ENCODE measurements at places on chromosomes 4 and X.

DNA sequence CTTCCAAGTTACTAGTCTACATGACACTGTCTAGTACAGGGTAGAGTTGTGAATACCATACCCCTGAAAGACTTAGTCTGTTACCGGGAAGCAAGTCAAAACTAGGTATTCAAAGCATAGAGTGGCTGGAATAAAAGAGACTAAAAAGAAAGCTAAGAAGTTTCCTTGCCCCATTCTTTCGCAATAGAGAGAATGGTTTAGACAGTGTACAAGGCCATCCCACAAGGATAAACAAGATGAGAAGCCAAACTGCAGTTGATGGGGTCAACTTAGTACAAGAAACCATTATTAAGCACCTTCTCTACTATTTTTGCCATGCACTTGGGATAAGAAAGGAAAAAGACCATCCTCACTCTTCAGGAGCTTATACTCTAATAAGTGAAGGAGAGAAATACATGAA lies 30.3 kb downstream of the AMMECR1 start:
- no peak for DNase-seq

DNA sequence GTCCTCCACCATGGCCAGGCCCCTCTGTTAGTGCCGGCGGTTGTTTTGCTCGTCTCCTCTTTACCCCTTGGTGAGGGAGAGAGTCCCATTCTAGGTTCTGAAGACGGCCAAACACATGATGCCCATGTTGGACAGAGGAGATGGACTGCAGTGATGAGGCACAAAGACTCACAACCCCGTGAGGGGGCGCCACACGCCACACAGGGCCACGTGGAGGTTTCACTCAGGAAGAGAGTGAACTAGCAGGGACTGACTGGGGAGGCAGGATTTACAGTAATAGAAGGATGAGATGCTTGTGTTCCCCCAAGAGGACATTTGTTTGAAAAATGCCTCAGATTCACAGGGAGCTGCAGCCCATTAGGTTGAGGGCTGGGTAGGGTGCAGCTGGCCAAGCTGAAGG lies 655.3 kb upstream of the FRG1 start:
- no peak for DNase-seq

GRCh38 chr4:16043642-16044498 lies 40.0 kb downstream of the PROM1 start:
- DNase-seq: peak; percentile 50

DNA sequence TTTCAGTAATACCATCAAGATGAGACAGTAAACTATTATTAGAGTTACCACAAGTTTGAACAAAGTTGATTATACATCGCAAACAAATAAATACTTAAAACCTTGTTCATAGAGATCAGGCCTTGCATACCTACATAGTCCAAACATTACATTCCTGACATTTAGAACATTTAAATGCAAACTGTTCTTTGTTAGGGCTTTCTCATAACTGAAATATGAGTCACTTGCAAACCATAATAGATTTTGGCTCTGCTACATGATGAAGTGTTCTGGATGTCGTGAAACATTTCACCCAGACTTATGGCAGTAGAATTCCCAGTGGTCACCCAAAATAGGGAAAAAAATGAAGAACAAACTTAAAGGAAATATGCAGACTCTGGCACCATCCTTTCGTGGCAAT lies 75.0 kb downstream of the FAT4 start:
- DNase-seq: no peak

DNA sequence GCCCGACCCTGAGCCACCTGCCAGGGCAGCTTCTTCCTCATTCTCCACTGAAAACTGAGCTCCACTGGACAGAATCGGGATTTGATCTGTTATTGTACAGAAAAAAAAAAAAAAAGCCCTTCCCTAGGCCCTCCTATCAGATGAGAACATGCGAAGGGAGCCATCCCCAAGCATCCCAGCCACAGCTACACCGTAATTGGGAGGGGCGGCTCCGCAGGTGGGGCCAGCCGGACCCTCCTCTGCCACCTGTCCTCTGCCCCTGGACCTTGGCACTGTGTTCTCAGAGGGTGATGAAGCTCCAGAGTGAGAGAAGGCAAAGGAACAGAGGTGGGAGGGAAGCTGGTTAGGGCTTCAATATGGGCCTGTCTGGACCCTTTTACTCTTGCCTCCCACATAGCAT lies 240.0 kb upstream of the PSAPL1 start:
- no peak for DNase-seq

DNA sequence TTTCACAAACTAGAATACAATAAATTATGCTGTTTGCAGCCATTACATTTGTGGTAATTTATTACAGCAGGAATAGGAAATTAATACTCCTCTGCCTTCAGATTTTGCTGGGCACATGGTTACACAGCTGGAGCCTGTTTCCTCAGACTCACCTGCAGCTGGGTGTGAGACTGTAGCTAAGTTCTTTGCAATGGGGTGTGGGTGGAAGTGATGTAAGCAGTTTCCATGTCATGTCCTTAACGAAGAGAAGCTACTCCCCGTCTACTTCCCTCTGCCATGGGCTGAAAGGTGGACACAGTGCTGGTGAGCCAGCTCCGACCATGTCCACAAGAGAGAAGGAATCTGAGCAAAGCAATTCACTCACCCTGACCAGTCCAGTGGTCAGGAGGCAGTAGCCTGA lies 18.2 kb downstream of the SH3KBP1 start:
- no peak for DNase-seq

- no peak for DNase-seq
These were observed 196.8 kb upstream of the ANXA3 start for GRCh38 chr4:78354782-78355181.

DNA sequence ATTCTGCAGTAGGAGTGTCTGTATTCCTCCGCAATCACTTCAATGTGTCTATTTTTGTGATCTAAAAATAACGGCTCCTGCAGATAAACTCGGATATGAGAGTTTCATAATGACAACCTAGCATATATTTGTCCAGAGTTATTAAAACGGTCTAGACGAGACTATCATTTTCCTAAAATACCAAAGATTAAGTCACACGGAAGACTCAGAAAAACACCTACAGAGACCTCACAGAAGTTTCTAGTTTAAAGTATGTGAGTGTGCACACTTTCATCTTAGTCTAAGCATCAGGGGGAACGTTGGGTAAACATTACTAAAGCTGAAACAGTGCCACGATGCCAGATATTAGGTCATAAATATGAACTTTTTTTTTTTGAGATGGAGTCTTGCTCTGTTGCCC lies 156.9 kb downstream of the AFAP1 start:
- DNase-seq: no peak

DNA sequence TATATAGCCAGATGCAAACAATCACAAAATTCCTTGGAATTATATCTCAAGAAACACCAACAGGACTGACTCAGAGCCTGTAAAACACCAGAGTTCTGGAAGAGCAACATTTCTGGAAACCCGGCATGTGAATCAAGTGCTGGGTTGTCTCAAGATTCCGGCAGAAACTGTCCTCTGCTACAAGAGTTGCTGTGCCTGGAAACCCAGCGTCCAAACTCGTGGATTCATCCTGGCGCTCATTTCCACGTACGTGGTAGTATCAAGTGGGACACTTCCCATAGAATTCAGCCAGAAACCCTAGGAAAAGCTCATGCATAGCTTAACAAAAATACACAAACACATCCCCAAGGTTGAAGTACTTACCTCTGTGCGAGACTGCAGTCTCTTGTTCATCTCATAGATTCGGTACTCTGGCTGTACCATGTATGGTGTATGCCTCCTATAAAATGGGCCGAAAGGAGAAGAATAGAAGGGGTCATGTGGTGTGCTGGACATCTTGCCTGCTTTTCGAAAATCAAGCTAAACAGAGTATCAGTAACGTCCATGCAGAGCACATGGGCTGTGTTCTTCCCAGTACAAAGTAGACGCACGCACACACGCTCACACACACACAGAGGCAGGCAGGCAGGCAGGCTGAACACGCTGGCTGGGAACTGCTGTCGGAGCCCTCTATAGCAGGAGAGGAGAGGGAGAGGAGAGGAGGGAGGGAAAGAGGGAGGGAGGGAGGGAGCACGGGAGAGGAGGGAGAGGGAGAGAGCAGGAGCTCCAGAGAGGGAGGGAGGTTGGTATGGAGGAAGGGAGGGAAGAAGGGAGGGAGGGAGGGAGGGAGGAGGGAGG lies at the start of gene LDB2:
LDB2 (minus strand) TSS at position 655 of the 837 bp plus-strand sequence.
- DNase-seq: no peak

DNA sequence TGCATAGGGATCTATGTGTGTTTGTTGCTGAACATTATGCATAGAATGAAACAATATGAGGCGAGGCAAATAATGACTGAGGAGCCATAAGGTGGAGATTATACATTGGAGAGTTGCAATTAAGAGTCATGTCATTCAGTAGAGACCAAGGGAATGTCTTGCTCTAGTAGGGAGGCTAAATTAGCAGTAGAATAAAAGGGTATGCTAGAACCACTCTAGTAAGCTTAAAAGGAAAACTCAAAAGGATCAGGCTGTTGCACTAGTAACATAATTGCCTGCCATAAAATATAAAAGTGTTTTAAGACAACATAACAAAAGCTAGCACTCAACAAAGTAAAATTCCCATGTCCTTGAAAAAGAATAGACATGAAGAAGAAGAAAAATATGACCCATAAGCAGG lies 586.2 kb upstream of the DIAPH2 start:
- no peak for DNase-seq

DNA sequence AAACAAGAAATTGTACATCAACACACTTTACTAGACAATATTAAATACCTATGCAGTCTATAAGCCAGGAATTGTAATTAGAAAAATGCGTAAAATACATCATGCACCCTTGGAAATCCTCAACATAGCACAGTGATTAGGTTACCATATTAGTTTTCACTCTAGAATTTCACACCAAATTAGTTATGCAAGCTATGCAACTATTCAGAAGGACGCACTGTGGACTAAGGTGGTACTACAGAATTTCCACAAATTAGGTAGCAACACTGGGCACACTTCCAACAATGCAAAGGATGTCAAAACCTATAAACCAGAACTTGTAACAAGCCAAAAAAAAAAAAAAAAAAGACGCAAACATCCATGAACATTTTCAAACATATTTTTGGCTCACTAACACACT lies 71.1 kb upstream of the ZCCHC13 start:
- DNase-seq: peak; percentile 23

DNA sequence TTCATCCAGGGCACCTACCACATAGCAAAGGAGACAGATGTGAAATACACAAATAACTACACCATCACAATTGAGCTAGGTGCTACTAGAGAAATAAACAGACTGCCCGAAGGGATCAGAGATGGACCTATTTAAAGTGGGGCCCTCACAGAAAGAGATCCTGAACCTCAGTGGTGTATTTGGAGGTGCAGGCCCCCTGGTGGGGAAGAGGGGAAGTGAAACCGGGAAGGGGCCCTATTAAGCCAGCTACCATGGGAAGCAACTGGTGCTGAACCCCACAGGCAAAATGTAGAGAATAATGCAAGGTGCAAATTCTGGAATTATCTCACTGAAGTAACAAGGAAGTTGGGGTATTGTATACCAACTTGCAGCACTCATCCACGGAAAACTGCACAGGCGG lies 78.6 kb upstream of the FAM9A start:
- DNase-seq: peak; percentile 17

DNA sequence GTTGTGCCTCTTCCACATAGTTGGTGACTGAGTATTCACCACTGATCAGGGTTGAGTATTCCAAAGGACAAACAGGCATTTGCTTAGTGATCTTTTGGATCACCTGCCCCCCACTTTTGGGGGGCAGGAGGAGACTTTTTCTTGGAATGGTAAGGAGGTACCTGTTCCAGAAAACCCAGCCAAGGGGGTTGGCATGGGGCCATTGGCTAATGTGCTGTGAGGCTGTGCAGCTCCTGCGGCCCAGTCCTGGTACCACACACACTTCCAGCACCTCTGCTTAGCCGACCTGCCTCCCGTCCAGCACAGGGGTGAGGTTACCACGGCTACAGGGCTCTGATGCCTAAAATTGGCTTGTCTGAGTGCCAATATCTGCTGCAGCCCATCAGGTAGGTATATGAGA lies 40.1 kb upstream of the MGST2 start:
- no peak for DNase-seq

DNA sequence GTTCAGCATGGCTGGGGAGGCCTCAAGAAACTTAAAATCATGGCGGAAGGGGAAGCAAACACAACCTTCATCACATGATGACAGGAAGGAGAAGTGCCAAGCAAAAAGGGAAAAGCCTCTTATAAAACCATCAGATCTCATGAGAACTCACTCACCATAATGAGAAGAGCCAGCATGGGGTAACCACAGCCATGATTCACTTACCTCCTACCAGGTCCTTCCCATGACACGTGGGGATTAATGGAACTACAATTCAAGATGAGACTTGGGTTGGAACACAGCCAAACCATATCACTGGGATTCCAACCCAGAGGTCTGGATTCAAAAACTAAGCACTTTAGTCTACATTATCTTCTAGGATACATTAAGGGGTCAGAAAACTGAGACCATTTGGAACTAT lies 609.6 kb upstream of the SPANXN1 start:
- DNase-seq: no peak

DNA sequence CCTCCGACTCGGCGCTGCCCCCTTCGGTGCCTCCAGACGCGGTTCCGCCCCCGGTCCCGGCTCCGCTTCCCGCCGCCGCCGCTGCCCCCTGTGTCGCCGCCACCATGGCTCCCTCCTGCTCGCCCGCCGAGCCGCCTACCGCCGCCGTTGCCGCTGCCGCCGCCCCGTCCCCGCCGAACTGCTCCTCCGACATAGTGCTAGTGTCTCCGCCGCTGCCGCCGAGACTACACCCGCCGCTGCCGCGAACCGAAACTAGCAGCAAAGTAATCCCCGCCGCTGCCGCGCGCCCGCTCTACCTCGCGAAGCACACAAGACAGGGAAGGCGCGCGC lies 340 bp downstream of the HNRNPD start:
- DNase-seq: no peak

GRCh38 chrX:9171841-9172463 lies 138.0 kb upstream of the FAM9B start:
- no peak for DNase-seq

DNA sequence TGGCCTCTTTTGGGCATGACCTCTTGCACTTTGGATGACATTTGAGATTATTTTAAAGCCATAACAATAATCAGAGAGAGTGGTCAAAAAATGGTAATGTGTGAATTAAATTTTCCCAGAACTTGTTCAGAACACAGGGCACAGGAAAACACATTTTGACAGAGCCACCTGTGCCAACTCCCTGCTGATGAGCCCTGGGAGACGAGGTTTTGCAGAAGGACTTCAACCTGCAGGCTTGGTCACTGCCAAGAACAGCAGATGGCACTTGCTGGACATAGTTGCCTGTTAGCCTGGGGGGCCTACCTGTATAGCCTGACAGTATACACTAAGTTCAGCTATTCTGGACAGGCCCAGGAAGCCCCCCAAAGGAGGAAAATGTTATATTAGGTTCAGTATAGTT lies 277.8 kb upstream of the EMCN start:
- DNase-seq: peak; percentile 42

Data from NCI-H69 (cell line).